ENCODE measurements at places on chromosomes 7 and 10.
A peak's percentile ranks its signal among the peaks of the same experiment; 100 is the strongest.

GRCh38 chr10:24806262-24806661, 82.6 kb upstream of the ARHGAP21 start:
- DNase-seq = no peak

DNA sequence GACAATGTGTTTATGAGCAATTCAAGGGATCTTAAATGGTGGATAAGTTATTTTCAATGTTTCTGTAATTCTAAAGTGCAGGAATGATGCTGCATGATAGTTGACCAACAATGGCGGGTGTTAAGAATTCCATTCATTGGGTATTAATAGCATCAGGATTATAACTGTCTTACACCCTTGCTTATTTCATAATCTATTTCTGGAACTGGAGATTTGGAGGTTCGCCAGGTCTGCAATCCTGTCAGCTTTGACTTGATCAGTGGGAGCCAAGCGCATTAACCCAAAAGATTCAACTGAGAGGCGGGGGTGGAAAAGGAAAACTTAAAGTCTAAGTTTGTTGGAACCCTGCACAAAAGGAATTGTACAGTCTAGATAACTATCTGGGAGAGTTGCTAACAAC, 114.9 kb upstream of the ZEB1 start:
- peak; percentile 76 for DNase-seq

DNA sequence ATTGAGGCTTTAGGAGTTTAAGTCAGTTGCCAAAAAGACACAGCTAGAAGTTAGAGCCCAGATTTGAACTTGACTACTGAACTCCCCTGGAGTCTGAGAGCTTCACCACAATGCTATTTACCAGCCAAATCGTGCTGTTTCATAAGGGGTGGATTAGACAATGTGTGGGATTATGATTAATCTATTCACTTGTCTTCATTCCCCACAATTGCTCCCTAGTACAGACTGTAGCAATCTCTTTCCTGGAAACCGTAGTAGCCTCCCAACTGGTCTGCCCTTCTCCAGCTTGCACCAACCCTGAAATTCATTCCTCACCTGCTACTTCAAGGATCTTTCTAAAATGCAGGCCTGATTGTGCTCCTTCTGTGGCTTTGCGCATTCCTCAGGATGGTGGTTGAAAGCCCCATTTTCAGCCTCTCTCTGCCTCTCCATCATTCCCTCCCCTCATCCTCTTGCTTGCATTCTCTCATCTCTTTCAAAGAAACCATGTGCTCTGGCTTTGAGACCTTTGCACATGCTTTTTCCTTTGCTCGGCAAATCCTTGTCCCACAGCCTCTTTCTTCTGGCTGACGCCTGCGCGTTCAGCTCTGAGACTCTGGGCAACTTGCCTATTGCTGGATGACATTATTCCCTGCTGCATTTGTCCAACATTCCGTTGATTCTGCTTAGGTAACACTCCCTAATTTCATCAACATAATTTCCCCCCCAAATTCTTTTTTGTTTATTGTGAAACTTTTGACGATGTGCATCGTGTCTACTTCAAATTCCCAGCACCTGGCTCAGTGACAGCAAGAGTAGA, 145.1 kb downstream of the ADRA2A start:
- DNase-seq = no peak

- no peak for DNase-seq
Measured at GRCh38 chr7:49852619-49853462, 79.4 kb downstream of the VWC2 start.

DNA sequence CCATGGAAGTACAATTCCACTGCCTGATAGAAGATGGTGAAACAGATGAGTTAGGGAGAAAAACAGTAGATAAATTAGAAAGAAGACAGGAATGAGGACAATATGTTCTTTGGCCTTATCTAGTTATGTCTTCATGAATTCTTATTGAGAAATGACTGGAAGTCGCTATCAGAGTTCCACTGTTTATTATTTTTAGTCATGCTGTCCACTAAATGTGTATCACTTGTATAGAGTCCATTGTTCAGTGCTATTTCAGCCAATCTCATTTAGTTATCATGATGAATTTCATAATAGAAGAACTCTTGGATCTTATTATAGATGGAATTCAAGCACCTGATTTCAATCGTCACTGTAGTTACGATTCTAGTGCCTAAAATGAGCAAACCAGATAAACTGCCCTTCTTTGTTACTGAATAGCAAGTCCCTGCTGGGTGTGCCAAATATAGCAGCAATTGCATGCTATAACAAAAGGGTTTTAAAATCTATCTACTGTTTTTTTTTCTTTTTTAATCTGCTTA, 177.7 kb upstream of the COL1A2 start:
- DNase-seq = no peak

DNA sequence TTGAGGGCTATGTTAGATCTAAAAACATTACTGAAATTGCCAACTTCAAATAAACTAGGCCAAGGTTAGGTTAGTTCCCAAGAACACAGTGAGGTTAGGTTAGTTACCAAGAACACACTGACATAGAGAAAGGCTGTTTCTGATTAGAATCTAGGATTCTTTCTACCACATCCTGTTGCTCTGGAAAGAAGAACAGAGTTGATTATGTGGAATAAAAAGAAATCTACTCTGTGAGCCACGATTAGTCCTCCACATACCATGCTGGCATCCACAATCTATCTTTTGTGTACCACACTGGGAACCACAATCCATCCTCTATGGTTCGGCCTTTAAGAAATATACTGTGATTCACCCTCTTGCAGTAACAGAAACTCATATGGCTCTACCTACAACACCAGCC, 91.4 kb downstream of the LRRTM3 start:
- DNase-seq = no peak

GRCh38 chr10:115857856-115858255, 415.1 kb downstream of the GFRA1 start:
- no peak for DNase-seq

- no peak for DNase-seq
Measured at GRCh38 chr10:13340626-13341376, 7.3 kb downstream of the SEPHS1 start.

DNA sequence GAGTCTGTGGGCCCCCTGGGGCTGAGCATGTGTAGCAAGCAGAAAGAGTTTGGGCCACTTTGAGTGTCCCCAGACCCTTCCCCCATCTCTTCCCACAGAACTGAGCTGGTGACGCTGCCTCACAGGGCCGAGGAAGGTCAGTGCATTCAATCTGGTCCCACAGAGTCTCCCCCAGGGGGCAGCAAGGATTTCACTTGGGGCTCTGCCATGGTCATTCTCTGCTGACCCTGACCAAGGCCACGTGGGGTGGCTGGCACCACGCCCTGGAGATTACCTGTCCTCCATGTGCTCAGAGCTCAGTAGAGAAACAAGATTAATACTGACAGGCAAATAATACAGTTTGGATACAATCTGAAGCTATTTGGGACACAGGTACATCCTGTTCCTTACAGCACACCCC, 30.2 kb downstream of the ADRA2A start:
- no peak for DNase-seq

GRCh38 chr7:141754939-141755338, 9.0 kb upstream of the TAS2R3 start:
- no peak for DNase-seq

- DNase-seq = no peak
Measured at GRCh38 chr7:54989453-54990225, 29.2 kb upstream of the EGFR start.

- DNase-seq = no peak
Measured at GRCh38 chr10:18214691-18215563, 74.7 kb downstream of the CACNB2 start.

- no peak for DNase-seq
Measured at GRCh38 chr7:157553256-157553655, 216.5 kb downstream of the DNAJB6 start.

DNA sequence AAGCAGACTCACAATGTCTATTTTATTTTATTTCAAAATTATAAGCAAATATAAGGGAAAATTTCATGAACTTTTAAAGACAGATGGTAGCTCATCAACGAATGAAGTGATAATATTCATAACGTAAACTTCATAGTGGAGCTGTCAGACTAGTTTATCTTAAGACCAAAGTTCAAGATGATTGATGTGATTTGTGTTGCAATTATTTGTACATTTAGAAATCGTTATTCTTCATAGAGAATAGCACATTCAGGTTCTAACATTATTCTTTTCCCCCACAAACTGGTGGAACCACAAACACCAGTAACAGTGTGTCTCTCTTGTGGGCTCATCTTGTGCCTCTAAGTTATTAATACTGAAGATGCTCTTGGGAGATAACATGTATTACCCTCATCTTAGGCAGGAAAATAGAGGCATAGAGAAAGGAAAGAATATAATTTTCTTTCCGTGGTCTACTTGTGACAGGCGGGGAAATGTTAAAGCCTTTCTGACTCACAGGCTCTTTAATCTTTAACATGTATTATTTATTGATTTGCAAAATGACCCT, 37.0 kb downstream of the CCSER2 start:
- DNase-seq = no peak

DNA sequence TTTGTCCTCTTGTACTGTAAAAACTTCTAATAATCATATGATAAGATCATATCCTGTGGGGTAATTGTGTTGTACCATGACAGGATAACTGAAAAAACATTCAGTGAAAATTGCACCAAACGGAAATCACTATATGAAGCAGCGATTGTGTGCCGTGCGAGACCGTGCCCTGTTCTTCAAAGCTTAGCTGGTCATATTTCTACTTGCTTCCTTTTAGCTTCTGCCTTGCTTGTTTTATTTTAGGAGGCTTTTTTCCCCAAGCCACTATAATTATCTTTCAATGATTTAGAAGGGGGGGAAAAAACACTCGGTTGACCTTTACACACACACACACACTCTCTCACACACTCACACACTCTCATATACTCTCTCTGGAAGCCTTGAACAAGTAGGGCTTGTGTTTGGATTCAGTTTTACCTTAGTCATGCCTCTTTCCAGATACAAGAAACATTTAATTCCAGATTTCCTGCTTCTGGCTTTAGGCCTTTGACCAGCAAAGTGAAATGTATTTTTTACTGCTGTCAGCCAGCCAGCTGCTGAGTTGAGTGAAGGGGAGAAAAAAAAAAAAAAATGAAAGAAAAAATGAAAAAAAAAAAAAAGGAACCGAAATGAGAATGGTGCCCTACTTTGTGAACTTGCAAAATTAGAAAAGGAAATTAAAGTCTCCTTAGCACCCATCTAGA, 181.4 kb downstream of the ARID5B start:
- DNase-seq = no peak

- no peak for DNase-seq
Measured at GRCh38 chr7:115047958-115048720, 126.2 kb downstream of the MDFIC start.

- no peak for DNase-seq
Measured at GRCh38 chr10:96414303-96414702, 55.5 kb upstream of the OPALIN start.

GRCh38 chr7:240146-240676, 47.8 kb downstream of the FAM20C start:
- no peak for DNase-seq

- no peak for DNase-seq
Measured at GRCh38 chr7:73823257-73823656, 7.5 kb upstream of the CLDN4 start.

- no peak for DNase-seq
Measured at GRCh38 chr10:103691723-103692435, 163.5 kb downstream of the SH3PXD2A start.

DNA sequence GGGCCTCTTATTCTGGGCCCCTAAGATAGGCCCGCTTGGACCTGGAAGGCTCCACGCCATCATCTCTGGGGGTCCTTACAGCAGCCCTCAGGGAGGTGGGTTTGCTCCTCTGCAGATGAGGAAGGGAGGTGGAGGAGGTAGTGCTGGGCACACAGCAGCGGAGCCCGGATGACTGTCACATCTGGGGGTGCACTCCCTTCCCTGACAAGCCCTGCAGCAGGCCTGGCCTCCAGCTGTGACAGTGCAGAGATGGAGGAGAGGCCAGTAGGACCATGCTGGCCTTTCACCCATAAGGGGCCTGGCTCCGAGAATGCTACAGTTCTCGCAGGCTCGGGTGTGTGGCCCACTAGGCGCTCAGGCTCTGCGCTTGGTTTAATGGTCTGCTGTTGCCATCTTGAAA, 9.2 kb downstream of the GDF2 start:
- no peak for DNase-seq

- no peak for DNase-seq
Measured at GRCh38 chr7:73718438-73718881, 1.0 kb downstream of the STX1A start.

- DNase-seq = no peak
Measured at GRCh38 chr7:158017111-158018097, 570.2 kb downstream of the PTPRN2 start.

- DNase-seq = no peak
Measured at GRCh38 chr10:14605231-14605925, 169.3 kb downstream of the FAM107B start.

DNA sequence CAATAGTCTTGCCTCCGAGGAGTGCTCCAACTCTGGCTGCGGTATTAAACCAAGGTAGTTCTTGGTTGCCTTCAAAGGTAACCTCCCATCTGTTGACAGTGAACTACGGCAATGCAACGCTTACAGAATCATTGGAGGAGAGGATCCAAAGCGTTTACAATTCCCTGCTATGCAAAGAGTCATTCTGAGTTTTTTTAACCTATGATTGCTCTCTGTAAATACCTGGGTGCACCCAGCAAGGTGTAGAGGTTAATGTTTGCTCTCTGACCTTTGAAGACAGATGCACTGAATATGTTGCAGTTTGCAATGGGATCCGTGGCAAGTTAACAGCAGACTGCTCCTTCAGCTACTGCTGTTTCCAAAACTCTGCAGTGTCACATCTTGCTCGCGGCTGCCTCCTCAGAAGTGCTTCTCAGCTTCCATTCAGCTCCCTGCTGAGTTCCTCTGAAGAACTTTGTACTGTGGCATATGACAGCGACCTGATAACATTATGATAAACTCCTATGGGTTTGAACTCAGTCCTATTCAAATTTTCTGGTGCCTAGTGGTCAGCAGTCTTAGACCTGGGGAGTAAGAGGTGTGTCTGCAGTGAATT, 29.0 kb downstream of the KIAA1217 start:
- no peak for DNase-seq
